Activated CD4-positive, alpha-beta T cell treated with anti-CD3 and anti-CD28 coated beads for 1 hour (primary cell): ENCODE measurements at places on chromosomes 5 and 9.

DNA sequence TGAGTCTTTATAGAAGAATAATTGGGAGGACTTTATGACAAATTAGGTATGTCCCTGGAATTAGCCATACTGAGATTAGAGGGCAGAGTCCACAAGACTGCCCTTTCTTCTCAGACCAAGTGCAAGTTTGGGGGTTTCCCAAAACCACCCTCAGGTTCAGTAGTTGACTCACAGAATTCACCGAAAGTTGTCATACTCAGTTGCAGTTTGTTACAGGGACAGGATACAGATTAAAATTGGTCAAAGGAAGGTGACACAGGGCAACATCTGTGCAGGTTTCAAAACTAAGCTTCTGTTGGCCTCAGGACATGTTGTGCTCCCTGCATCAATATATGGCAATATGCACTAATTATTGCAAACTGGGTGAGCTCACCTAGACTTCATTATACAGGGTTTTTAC lies 3.8 kb downstream of the RANBP17 start:
- no peak for DNase-seq

DNA sequence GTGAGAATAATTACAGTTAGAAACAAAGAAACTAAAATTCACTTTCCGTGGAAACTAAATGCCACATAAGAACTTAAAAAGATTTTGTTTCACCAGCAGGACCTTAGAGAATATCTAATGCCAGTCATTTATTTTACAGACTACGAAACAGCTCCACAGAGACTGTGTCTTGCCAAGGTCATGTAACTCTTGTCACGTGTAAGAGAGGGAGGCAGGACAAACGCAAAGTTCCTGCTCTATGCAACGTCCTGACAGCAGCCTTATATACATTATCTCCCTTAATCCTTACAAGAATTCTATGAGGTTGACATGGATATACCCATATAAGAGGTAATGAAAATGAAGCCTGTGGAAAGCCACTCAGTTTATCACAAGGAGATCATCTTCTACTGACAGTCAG lies 39.4 kb downstream of the CTNNAL1 start:
- DNase-seq, result no peak

GRCh38 chr9:123296174-123296573 lies 27.8 kb upstream of the STRBP start:
- DNase-seq, result no peak

GRCh38 chr9:33447799-33448553 lies 583 bp upstream of the AQP3 start:
- no peak for DNase-seq

GRCh38 chr5:41869151-41869723 lies 988 bp downstream of the OXCT1 start:
- peak; percentile 9 for DNase-seq

DNA sequence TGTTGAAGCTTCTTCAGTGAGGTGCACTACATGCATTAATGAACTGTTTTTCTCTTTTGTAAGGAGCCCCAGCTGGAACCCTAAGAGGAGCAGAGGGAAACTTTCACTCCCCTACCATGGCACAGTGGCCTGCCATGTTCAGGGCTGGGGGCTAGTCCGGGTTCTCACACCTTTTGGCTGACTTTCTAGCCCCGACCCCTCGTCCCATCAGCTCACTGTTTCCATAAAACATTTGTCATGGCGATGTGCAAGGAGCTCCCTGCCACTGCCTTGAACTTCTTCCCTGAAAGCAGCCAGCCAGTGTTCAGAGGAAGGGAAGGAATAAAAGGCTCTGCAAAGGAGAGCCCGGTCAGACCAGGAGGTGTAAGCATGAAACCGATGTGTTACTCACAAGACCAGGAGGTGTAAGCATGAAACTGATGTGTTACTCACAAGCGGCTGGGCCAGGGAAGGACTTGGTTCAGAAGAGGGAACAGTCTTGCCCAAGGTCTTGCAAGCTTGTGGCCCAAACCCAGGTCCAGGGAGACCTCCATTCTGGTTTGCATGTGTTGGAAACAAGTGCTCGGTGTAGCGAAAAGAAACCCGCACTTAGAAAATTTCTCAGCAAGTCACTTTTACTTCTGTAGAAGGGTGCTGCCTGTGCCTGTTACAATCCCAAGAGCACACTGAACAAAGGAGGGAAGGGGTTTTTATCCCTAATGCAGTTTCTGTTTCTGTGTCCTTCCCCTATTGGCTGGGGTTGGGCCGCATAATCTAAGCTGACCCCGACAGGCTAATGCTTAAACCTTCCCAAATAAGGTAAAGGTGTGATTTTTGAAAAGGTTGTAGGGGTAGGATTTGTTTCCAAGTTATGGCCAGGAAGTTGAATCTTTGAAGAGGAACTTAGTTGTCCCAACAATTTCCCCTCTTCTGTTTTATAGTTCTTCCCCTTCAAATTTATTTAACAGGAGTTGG lies 3.4 kb upstream of the ABO start:
- DNase-seq, result no peak

GRCh38 chr5:55226934-55227663 lies at the start of gene MCIDAS:
Gene MCIDAS (minus strand): TSS chr5:55227315. CDS start chr5:55227138, 177 bp downstream.
- peak; percentile 24 for DNase-seq

GRCh38 chr5:154397652-154398406 lies 48.0 kb upstream of the SAP30L start:
- no peak for DNase-seq

GRCh38 chr9:35730486-35730854 lies 1.5 kb downstream of the TLN1 start:
- DNase-seq, result no peak
